ENCODE measurements at places on chromosomes 7 and 10. TPM values are rescaled to one million over a fixed set of nuclear protein-coding genes. Genes with fewer than 3 reads are reported as not detected.

The DEPP1 gene
- 0.84 TPM for total RNA-seq

The METTL27 gene
- 4.4 TPM for total RNA-seq

The CLRN3 gene
- not detected for total RNA-seq

The GGCT gene
- 64.8 TPM for total RNA-seq

The LDB3 gene
- 0.23 TPM for total RNA-seq

The CCDC126 gene
- total RNA-seq = 4.7 TPM

The CTTNBP2 gene
- 0.17 TPM for total RNA-seq

The CYP2C19 gene
- total RNA-seq = not detected

The CREB3L2 gene
- total RNA-seq = 79.4 TPM

The MYL7 gene
- total RNA-seq = not detected

The OGA gene
- total RNA-seq = 115 TPM

The C7orf25 gene
- 4.4 TPM for total RNA-seq

The GSTO2 gene
- total RNA-seq = 33.8 TPM

The TMEM130 gene
- total RNA-seq = not detected

The FOXP2 gene
- total RNA-seq = not detected

The MUC12 gene
- total RNA-seq = not detected

The NUTM2D gene
- total RNA-seq = 2.3 TPM
